ENCODE measurements at places on chromosomes 11 and 22.

GRCh38 chr22:23270798-23271596, 90.7 kb downstream of the BCR start:
- DNase-seq = no peak

DNA sequence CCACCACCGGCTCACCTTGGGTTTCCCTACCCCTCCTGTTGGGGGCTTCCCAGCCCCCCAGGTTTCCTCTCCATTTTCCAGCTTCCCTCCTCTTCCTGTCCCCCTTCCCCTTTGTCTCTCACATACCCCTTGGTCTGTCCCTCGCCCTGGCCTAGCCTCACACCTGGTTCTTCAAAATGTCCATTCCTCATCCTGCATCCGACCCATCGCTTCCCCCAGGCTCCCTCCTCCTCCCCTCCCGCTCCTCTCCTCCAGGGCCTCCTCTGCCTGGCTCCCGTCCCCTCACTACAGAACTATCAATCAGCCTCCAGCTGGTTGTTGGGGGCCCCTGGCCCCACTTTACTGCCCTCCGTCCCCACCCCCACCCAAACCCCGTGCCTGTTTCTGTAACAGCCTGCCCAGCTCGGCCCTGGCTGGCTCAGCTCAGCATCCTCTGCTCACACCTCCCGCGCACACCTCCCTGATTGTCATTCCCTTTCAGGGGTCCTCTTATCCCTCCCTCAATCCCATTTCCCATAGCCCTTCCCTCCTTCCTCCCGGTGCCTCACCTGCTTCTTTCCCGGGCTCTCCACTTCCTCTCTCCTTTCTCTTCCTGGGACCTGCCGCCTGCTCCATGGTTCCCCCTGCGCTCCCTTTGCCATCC, 1.2 kb downstream of the CNIH2 start:
- DNase-seq = no peak

DNA sequence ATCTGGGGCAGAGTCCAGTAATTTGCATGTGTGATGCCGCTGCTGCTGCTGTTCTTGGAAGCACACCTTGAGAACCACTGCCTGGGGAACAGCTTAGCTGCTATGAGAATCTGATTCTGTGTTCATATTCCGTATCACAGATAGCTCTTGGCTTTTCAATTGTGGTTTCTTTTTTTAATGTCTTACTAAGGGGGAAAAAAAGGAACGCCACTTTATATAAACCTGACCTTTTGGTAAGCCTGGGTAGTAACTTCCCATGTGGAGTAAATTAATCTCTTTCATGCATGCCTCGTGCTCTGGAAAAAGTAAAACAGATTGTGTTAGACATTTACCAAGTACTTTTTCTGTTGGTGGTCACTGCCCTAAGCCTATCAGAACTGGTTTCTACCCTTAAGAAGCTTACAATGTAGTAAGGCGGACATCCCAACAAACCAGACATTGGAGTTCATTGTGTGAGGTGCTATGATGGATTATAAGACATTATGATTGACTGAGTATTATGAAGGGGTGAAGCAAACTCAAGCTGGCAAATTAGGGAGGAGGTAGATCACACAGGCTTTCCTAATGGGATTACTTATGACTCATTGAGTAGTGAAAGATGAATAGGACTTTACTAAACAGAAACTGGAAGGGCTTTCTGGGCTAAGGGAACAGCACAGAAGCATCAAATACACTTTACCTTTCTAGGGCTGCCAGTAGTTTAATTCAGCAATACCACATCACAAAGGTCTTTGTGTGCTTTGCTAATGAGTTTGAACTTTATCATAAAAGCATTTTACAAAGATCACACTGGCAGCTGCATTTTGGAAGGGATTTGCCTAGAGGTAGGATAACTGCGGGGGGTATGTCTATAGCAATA, 64.7 kb downstream of the MAML2 start:
- no peak for DNase-seq

GRCh38 chr22:21102659-21103267, 57.0 kb downstream of the LRRC74B start:
- DNase-seq = peak; percentile 67

GRCh38 chr22:48367731-48368130, 1459.9 kb downstream of the BRD1 start:
- no peak for DNase-seq

GRCh38 chr11:65708451-65708850, 3.6 kb upstream of the KAT5 start:
- no peak for DNase-seq

- no peak for DNase-seq
Observed at GRCh38 chr11:10494636-10495463, 39.8 kb downstream of the AMPD3 start.

DNA sequence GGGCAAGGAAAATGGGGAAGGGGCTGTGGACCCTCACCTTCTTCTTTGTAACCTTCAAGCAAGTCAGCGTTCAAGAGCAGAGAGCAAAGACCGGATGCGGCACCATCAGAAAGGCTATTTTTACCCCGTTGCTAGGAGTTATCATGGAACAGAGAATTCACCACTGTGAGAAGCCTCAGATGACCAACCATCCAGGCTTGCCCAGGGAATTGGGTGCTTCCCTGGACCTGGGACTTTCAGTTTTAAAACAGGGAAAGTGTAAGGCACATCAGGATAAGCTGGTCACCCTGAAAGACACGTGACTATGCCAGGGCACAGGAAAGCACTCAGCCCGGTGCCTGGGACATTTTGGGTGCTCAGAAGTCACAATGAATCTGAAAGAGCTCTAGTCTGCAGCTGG, 10.4 kb downstream of the GALNT18 start:
- no peak for DNase-seq

- DNase-seq = no peak
Observed at GRCh38 chr11:68610452-68611116, 73.8 kb upstream of the GAL start.

DNA sequence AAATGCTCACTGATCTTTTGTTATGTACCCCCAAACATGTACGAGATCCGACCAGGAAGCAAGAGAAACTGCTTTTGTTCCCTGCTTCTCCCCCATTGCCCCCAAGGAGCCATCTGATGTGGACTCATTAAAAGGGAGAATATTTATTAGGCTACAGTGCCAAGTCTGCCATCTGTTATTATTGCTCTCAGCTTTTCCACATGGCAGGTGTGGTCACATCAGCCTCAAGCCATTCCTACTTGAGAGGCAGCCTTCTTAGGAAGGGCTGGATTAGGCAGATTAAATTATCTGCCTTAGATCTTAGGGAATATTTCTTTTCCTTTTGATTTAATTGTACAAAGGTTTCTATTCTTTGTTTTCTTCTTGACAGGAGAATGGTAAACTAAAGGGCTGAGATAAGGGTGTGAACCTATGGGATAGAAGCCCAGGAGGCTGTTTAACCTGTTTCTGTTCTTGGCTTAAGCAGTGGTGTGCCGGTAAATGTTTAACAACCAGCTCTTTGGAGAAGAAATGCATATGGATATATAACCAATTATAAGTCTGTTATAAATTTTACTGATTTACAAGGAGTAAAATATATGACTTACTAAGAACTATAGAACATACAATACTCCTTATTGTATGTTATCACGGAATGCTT, 88.8 kb downstream of the PDHX start:
- no peak for DNase-seq

GRCh38 chr22:48593551-48593950, 1234.1 kb downstream of the BRD1 start:
- DNase-seq = no peak

GRCh38 chr11:102912482-102912830, 37.7 kb upstream of the MMP12 start:
- no peak for DNase-seq

DNA sequence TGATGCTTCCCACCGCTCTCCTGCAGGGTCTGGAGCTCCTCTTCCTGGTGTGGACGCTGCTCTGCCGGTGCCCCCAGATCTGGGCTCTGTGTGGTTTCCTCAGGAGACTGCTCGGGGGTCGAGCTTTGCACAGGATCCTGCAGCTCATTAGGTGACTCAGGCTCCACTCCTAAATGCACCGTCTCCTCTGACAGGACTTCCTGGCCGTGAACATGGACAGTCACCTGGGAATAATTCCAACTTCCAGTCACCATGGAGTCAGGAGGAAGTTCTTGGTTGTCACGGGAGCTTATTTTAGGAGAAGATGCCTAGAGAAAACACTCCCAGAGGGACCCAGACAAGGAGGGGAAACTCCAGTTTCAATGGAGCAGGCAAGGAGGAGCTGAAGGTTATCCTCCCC, 11.9 kb downstream of the ZNF202 start:
- DNase-seq = no peak

DNA sequence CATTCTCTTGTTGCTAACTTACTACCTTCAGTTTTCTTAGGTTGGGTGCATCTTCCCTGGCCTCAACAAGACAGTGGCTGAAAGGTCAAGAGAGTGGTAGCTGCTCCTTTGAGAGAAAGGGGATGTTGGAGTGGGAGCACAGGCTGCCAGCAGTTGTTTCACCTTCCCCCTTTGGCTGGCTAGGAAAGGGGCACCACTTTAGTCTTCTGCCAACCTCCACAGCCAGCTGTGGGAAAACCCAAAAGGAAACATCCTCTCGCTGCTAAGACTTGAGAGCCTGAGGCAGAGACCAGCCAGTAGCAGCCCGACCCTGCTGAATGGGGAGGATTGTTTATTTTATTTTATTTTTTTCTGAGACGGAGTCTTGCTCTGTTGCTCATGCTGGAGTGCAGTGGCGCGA, 34.4 kb downstream of the MARK2 start:
- DNase-seq = no peak

- DNase-seq = no peak
Observed at GRCh38 chr11:5553343-5553742, 5.0 kb upstream of the OR52H1 start.

DNA sequence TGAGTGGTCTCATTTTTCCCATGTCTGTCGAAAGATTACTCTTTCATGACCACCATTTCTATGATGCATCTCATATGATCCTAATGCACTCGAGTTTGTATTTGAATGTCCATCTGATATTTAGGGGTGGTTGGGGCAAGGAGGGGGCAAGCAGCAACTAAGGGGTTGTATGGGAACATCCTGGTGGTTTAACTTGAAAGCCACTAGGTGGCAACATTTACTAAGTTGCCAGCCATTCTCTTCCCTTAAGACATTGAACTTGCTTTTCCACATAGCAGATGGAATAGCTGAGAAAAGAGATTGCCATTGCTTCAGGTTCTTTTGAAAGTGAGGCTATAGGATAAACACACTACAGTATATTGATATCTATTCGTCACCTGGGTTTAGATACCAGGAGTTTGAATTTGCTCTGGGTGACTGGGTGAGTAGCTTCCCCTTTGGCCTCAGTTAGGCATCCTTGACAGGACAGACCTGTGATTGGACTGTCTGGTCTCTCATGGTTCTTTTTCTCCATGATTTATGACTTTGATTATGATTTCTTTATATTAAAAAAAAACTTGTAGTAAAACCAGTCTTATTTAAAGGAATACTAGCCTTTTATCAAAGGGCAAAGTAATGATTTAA, 32.4 kb downstream of the NF2 start:
- no peak for DNase-seq

- DNase-seq = no peak
Observed at GRCh38 chr11:62933750-62934495, 12.8 kb upstream of the CHRM1 start.
